ENCODE measurements at places on chromosomes 2 and 18.

DNA sequence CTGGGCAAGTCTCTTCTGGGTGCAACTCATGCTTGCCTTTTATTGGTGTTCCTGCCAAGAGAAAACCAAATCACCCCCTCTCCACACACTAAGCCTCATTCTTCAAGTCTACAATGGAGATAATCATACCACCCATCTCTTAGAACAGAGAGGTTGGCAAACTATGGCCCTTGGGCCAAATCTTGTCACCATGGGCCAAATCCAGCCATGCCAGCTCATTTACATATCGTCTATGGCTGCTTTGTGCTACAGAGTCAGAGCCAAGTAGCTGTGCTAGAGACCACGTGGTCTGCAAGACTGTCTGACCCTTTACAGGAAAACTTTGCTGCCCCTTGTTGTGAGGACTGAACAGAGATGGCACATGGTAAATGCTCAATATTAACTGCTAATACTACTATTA, 270.3 kb upstream of the PARD3B start:
- DNase-seq, result no peak

DNA sequence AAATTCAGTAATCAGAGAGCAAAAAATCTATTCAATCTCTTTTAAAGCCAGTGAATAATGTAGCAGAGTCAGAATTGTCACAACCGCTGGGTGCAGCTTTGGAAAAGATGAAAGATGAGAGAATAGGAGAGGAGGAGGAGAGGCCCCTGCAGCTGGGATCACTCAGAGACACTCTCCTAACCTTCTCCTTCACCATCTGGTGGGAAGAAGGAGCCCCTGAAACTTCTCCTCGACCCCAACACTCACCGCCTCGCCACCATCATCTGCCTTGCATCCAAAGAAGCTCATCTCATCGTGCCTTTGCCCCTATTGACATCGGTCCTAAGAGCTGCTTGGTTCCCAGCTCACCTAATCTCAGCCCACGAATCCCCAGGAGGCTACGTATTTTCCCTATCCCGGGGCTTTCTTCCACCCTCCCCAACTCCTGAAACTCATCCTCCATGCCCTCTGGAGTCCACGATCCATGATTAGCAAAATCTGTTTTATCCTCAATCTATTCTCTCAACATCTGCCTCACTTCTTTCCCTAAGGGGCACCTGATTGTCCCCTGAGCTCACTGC, 58.5 kb downstream of the PKDCC start:
- DNase-seq, result no peak

DNA sequence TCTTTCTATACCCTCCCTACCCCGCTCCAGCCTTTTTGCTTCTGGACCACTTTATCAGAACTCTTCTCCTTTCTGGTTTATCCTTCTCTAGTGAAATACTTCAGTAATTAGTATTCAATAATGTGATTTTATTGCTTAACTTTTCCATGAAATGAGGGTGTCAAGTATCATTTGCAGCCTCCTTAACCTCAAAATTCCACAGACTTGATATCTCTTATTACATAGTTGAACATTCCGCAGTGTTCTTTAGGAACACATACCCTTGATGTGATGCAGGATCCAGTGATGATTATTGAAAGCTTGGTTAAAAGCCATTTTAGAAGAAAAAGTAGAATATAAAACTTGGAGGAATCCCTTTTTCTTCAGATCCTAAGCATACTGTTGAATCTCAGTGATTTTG, 94.8 kb downstream of the GREB1L start:
- no peak for DNase-seq

- DNase-seq, result no peak
Observed at GRCh38 chr2:58788402-58788801, 547.3 kb upstream of the FANCL start.

- no peak for DNase-seq
Observed at GRCh38 chr2:68044099-68044498, 18.7 kb downstream of the C1D start.

DNA sequence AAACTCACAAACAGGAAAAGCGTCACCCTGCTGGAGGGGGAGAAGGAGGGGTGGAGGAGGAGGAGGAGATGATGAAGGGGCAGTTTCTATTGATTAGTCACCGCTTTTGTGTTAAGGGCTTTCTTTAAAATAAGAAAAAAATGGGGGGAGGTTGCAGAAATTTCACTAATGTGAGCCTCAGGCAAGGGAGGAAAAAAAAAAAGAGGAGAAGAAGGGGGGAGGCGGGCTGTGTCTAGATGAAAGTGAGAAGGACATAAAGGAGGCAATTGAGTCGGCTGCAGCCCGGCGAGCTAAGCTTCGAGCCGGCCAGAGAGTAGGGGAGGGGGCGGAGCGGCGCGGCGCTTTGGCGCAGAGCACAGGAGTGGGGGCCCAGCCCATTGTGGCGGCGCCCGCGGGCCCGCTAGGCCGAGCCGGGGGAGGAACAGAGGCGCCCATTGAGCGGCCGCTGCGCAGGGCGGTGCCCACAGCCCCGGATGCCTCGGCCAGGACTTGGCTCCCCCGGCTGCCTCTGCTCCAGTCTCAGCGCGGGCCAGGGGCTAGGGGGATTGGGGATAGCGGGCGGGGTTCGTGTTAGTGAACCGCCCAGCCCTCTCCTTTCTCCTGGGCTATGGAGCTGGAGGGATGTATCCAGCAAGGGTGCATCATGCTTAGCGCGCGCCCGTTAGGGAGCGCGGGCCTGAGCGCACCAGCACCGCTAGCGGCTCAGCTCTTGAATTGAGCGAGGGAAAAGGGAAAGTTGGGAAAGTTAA, 7.9 kb downstream of the PAX3 start:
- DNase-seq, result no peak

DNA sequence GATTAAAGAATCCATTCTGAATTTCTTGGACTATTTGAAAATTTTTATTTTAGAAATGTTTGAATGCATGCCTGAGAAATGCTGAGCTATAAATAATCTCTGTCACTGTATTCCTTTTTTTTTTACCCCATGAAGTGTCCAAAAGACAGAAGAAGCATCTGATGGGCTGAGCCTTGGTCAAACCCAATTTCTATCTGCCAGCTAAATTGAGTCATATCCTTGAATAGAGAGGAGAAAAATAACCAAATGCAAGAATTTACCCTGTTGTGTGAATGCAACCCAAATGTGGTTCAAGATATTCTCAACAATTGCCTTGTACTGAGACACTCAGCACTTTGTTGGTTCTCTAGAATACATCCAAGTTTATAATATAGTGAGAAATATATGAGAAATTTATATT, 223.5 kb downstream of the UBE2E3 start:
- DNase-seq, result no peak

DNA sequence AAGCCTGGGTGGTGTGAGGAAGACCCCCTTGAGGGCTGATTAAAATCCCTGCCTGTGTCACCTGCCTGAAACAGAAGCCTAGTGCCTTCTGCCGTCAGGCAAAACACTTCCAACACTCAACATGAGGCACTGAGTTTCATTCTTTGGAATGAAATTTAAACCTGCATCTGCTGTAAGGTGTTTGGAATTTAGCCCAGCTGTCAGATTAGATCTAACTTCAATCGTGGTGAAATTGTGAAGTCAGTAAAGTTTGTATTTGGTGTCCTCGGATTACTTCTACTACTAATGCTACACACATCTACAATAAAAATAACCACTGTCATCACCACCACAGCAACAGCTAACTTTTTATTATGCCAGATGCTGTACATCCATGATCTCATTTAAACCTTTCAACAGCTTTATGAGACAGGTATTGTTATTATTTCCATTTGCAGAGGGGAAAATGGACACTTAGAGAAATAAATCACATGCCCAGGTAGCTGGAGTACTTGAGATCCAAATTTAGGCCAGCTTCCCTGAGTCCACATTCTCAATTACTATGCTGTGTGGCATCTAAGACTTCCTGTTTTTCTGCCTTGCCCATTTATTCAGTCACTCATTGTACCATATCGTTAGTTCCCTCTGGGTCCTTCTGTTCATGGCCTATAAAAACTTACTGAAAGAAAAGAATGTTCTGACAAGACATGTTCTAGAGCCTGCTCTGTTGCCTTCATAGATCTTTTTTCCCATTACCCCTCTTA, 98.2 kb upstream of the GCFC2 start:
- DNase-seq, result no peak

DNA sequence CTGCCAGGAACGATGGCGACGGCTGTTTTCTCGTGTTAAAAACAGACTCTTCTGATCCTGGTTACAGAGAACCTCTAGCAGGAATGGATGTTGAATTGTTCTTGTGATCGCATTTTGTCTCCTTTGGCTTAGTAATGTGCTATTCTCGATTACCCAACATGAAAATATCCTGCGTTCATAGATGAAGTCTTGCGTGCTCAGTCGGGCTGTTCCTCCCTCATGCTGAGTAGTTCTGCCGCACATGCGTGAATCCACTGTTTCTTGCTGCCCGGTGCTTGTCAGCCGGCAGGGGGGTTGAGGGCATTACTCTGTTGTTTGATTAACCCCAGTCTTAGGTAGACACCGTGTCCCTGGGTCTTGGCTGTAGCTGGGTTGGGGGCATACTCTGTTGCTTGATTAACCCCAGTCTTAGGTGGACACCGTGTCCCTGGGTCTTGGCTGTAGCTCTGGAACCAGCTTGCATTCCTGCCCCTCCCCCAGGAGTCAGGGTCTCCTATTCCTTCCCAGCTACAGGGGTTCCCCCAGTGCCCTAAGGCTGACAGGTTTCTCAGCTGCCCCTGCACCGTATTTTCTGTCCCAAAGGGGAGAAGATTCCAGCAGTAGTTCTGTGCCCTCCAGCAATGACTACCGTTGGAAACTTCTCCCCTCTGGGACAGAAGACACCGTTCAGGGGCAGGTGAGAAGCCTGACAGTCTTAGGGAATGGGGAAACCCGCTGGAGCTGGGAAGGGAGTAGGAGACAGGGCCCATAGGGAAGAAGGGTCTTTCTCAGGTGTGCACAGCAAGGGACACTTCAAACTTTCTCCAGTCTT, 22.1 kb upstream of the ASB1 start:
- DNase-seq, result no peak

GRCh38 chr2:18154259-18154658, 275.8 kb downstream of the KCNS3 start:
- DNase-seq, result no peak

DNA sequence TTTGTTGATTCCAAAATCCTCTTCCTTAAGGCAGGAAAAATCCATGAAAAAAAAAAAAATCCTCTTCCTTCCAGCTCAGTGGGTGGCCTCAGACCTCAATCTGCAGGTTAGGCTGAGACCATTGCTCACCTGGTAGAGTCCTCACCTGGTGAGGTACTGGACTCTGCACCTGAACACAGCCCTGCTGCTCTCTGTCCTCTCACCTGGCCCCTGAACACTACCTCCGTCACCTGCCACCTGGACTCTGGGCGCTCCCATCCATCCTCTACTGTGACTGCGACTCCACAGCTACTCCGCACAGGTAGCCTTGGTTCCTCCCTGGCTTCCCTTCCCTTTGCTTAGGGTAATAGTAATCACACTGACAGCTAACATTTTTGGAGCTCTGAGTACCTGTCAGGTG, 22.1 kb downstream of the TYMS start:
- no peak for DNase-seq

GRCh38 chr2:178478130-178478438, 316 bp downstream of the FKBP7 start:
- DNase-seq, result peak; percentile 25

- no peak for DNase-seq
Observed at GRCh38 chr2:69774984-69775982, 33.3 kb downstream of the ANXA4 start.

- no peak for DNase-seq
Observed at GRCh38 chr2:196205011-196205766, 33.8 kb upstream of the STK17B start.

DNA sequence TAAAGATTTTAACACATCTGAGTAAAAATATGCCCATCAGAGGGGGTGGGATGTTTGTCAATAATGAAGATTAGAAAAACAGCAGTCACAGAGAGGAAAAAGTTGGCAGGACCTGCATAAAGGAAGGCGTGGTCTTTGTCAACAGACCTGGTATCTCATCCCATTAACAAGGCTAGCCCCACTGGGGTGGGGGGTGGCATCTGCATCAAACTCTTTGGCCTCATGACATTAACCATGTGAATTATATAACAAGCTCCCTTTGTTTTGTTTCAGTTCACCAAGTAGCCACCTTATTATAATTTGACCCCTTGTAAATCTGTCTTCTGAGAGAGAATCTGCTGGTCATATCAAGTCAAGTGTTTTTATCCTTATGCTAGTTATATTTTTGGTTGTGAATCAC, 28.8 kb downstream of the NEMP2 start:
- DNase-seq, result no peak

DNA sequence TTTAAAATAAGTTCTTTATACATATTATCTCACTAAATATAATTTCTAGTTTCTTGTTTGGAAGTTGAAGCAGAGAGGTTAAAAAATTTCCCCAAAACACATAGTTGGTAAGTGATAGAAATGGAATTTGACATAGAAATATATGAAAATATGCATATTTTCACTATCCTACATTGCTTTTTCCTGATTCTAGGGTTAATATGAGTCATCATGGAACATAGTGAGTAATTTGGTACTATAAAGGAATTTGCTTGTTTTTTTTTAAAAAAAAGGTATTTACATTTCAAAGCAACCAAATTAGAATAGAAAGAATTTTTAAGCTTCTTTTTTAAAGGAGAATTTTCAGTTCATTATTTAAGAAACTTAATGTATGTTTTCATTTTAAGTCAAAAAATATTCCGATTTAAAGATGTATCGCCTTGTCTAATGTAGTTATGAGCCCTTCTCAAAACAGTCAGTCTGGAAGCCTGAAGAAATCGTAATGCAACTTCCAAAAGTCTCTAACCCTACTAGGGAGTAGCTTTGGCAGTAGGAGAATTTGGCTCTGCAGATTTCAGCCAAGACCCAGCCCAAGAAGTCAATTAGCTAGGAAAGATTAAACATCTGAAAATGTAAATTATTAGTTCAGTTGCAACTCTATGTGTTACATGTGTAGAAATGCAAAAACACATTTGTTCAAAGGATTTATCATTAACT, 147.3 kb downstream of the RDH14 start:
- no peak for DNase-seq

- DNase-seq, result no peak
Observed at GRCh38 chr2:71945603-71945959, 202.1 kb downstream of the CYP26B1 start.

GRCh38 chr2:190655113-190655512, 6.2 kb downstream of the NAB1 start:
- no peak for DNase-seq

- no peak for DNase-seq
Observed at GRCh38 chr2:165666605-165667004, 127.4 kb downstream of the GALNT3 start.

DNA sequence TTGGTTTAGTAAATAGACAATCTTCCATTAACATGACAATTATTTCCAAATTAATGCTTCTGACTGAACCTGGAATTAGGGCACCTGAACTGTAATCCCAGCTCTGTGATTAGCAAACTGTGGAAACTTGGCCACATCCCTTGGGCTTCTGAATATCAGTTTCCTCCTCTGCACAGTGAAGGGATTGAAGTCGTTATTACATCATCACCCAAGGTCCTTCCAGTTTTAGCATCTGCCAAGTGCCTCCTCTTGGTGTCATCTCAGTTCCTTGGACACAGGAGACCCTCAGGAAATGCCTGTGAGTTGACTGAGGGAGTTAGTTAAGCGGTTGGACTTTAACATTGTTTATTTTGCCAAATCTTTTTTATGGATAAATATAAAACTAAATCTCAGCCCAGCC, 64.8 kb downstream of the MOGAT1 start:
- DNase-seq, result no peak

- no peak for DNase-seq
Observed at GRCh38 chr2:11385847-11386246, 41.4 kb upstream of the ROCK2 start.

Data from AML-193 (cell line).